ENCODE measurements at places on chromosomes 6 and 20.

- no peak for DNase-seq
Measured at GRCh38 chr20:35542990-35543389, 1.1 kb downstream of the ERGIC3 start.

DNA sequence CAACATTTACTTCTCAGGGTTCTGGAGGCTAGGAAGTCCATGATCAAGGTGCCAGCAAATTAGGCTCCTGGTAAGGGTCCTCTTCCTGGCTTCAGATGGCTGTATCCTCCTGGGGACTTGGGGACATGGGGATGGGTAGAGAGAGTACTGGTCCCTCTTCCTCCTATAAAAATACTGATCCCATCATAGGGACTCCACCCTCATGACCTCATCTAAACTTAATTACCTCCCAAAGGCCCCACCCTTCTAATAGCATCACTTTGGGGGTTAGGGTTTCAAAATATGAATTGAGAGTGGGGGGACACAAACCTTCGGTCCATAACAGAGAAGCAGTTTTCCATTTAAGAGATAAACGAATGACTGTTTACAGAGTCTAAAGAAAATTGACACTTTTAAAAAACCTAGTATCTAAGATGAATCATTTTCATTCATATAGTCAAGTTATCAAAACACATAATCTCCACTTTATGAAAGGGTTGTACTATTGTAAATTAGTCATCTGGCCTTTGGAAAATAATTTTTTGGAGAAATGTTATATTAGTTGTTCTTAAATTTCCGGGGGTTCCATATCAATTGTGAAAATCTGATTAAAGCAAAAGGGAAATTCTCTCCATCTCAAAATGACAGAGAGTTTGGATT is 33.5 kb downstream of the ELOVL5 start:
- no peak for DNase-seq

- no peak for DNase-seq
Measured at GRCh38 chr20:11255860-11256259, 582.1 kb upstream of the JAG1 start.

- peak; percentile 44 for DNase-seq
Measured at GRCh38 chr6:29071831-29072723, 15.0 kb downstream of the OR2B3 start.

DNA sequence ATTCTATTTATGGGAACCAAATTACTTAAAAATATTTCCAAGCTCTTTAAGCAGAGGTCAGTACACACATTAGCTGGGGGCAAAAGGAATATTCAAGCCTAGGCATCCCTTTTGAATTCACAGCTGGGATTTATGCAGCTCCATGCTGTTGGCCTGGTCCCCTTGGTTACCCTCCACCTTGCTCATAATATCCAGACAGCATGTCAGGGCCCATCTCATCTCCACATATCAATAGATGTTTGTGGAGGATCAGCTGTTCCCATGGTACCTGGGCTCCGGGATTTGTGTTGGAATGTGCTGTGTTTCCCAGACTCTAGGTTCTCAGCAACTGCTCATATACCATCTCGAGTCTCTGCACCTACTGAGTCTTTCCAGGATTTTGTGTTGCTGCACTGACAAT is 534.8 kb downstream of the BMP2 start:
- DNase-seq = no peak

GRCh38 chr6:14060971-14061370 is 56.6 kb upstream of the CD83 start:
- no peak for DNase-seq

- DNase-seq = peak; percentile 40
Measured at GRCh38 chr6:2900821-2901644, 2.1 kb downstream of the SERPINB9 start.

GRCh38 chr20:49851231-49851705 is 38.6 kb downstream of the SLC9A8 start:
- no peak for DNase-seq

GRCh38 chr20:18537651-18538050 is 29.6 kb upstream of the SMIM26 start:
- DNase-seq = no peak

GRCh38 chr6:168322966-168323365 is 3.4 kb upstream of the DACT2 start:
- DNase-seq = no peak

DNA sequence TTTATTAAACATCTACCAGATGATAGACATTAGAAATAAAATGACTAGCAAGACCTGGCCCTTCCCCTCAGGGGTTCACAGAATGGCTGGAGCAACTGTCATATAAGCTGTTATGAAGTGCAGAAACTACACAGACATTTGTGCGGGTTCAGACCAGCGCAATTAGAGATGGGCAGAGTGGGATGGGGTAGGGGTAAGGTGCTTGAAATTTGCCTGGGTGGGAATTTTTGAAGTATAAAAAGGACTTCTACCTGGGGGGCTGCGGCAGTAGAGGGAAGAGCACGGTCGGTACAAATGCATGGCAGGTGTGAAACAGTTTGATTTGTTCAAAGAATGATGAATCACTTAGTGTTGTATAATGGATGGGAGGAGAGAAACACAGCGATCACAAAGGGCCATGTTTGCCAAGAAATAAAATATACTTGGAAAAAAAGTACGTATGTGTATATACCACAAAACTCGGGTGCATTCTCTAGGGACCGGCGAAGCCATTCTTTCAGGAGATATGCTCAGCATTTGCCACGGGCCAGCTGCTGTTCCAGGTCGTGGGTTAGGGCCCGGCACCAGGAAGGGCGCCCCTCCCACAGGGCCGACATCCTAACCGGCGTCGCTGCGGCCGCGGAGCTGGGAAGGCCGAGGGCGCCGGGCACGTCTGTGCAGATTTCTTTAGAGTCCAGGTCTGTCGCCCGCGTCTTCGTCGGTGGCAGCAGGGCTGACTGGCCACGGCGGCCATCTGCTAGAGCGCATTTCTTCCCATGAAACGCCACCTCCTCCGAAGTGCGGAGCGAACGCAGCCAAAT is 809 bp upstream of the NOL7 start:
- DNase-seq = peak; percentile 66

All from AG20443 (cell line).